Endothelial cell of umbilical vein (primary cell): ENCODE measurements at places on chromosomes 6 and 20. TPM values are rescaled to one million over a fixed set of nuclear protein-coding genes. Genes with fewer than 3 reads are reported as not detected.
A peak's percentile ranks its signal among the peaks of the same experiment; 100 is the strongest.

GRCh38 chr20:25084626-25085187 is 2.8 kb upstream of the VSX1 start:
- DNase-seq = no peak

- DNase-seq = peak; percentile 49
These were observed 290.2 kb downstream of the BTBD3 start for GRCh38 chr20:12207875-12208274.

DNA sequence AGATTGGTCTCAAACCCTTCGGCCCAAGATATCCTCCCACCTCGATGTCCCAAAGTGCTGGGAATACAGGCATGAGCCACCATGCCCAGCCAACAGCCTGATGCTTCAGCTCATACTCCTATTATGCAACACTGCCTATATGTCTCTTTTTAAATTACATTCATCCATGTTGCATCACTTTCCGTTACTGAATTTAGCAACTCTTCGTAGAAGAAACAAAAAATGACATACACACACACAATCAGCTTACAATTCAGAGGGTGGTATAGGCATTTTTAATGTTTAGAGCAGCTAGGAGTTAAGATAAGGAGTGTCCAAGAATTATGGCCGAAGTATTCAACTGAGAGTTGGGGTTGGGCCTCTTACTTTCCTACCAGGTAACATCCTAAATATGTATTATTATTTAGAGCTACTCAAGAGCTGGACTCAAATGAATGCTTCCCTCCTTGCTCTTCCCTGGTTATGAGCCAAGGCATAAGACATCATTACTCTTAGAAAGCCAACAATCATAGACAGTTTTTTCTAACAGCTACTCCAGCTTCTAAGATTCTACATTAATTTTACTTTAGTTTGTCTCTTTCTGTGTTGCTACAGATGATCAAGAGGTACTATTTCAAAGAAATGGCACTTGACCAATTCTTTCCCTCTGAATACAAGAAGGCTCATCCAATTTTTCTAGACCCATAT is 62.0 kb upstream of the BMP5 start:
- DNase-seq = no peak

LTB gene
- total RNA-seq = 1.2 and 1.3 TPM in 2 replicates

DNA sequence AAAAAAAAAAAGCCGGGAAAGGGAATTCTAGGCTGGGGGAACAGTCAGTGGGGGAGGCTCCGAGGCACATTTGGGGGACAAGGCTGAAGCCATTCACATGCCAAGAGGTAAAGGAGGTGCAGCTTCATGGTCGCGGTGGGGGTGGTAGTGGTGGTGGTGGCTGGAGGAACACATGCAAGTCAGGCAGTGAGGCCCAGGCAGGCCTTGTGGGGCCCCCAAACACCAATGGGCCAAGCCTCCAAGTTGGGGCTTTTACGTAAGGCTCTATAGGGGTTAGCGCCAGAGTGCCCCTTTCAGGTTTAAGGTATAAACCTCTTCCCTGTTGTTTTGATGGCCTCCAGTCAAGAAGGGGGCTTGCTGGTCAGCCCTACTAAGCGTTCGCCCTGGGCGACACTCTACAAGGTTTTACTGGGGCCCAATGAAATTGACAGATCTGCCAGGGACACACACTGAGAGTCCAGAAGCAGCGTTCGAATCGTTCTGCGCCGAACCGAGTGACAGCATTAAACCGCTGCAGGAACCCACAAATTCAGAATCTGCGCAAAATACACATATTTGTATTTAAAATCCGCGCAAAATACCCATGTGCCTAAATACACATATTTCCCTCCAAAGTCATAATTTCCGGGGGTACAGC is 818 bp upstream of the AP5S1 start:
- DNase-seq = no peak

OPN5 gene
- not detected in 2 replicates for total RNA-seq

DNA sequence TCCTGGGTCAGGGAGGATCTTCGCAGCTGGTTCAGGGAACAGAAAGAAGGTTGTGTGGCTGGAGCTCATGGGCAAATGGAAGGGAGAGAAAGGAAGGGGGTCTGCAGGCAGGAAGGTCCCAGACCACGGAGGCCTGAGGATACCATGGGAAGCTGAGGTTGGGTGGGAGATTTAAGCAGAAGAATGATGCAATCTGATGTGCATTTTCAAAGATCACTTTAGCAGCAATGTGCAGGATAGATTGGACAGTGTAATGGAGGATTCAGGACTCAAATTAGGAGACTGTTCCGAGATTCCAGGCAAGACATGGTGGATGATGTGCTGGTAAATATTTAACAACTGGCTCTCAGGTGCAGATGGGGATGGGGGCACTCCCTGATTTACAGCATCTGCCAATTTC is 5.8 kb upstream of the RRBP1 start:
- no peak for DNase-seq

- no peak for DNase-seq
These were observed 15.3 kb upstream of the SLC9A8 start for GRCh38 chr20:49797344-49797615.

BNIP5 gene
- total RNA-seq = not detected in 2 replicates

GRCh38 chr6:47811443-47811842 is 29.6 kb downstream of the OPN5 start:
- DNase-seq = no peak

DNA sequence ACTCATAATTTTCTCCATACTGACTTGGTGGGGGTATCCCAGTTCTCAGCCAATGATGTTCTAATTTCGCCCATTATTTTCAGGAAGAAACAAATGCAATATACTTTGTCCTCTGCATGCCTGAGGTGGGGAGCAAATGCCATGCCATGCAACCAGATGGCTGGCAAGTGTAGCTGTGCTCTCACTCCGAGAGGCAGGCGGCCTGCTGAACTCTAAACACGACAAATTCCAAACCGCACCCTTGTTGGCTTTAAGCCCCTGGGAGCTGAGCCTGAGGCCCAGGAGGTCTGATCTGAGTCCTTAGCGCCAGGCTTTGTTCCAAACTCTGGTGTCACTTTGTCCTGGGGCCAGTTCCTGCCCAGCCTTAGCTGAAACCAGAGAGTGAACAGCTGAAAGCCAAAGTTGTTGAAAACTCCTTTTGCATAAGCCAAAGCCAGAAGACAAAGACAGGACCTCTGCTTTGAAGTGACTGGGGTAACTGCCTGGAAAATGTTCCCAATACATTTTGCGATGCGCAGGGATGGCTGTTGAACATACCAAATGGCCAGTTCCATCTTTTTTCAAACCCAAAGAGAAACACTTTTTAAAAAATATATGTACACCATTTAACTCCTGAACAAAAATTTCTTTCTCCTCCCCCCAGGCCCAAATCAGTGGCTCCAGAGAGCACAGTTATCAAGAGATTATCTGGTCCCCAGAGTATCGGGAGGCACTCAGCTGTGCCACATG is 46.2 kb downstream of the TTI1 start:
- no peak for DNase-seq

EMILIN3 gene
- total RNA-seq = 0.09 TPM in 1 of 2 replicates, not detected in the other

DNA sequence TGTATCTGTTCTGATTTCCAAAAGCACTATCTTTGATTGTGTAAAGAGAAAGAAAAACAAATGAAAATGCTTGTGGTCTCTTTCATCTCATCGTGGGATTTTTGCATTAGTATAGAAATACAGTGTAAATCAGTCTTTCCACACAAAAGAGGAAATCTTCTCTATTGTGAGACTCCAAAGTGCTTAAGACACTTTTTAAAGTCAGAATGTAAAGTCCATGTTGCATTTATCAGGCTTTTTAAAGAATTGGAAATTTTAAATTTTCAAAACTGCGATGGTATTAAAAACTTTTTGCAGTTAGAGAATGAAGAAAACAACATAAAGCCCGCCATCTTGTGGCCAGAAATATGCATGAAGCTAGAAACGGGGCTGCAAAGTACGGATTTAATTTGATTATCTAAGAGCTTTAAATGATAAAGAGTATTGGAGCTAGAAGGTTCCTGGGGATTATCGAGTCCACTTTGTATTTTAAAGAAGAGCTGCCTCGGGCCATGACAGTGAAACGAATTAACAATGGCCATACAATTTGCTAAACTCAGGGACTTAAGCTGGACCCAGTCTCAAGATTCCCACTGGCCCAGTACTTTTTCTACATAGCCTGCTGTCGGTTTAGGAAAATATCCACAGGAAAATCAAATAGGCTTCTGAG is 339.6 kb downstream of the ARHGAP18 start:
- DNase-seq = peak; percentile 65

DNA sequence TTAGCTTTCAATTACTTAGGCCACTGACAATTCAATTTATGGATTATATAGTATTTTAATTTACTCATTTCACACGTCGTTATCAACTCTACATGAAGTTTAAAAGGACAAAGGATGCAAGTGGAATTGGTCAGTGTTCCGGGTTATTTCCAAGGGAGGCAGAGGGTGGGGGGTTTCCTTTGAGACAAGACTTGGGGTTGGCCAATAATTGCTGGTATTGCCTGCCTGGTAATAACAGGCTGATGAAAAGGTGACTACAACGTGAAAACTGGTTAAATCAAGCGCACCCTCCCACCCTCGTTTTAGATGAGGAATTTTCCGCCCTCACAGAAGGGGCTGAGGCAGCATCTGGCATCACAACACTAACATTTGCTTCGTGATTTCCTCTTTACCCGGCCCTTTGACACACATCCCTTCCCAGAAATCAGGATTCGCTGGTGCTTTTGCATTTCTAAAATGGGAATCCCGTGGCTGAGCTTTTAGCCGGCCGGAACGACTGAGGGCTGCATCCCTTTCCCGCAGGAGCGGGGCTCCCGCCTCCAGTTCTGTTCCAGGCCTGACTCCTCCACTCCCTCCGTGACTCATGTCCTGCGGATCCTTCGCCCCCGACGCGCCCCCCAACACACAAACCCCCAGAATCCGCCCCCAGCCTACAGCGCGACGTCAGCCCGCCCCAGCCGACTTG is 999 bp upstream of the PIM1 start:
- no peak for DNase-seq

DNA sequence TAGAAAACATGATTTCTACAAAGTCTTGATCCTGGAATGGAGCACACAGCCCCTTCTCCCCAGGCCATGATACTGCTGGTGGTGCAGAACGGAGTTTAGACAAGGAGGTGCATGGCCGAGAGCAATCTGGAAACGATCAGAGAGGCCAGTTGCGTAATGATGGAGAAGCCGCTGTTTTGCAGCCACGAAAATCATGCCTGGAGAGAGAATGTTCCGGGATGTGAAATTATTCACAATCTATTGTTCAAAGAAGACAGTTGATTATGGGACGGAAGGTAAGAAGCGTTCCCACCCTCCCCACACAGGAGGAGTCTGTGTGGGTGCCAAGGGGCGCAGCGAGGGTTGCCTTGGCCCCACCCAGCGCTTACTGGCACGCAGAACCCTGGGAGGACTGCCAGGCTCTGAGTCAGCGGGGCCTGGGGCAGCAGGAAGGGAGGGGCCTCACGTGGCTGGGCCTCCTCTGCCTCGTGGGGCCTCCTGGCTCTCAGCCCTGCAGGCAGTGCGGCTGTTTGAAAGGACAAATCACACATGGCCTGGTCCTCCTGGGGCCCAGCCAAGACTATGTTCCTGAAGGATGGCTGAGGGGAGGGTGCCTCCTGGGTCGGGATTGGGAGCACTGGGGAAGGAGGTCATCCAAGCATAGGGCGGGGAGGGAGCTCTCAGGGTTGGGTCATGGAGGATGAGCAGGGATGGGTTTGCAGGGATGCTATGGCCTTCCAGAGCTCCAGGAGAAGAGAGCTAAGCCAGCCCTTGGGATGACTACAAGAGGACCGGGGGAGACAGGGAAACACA is 8.7 kb upstream of the AP5S1 start:
- peak; percentile 97 for DNase-seq

DNA sequence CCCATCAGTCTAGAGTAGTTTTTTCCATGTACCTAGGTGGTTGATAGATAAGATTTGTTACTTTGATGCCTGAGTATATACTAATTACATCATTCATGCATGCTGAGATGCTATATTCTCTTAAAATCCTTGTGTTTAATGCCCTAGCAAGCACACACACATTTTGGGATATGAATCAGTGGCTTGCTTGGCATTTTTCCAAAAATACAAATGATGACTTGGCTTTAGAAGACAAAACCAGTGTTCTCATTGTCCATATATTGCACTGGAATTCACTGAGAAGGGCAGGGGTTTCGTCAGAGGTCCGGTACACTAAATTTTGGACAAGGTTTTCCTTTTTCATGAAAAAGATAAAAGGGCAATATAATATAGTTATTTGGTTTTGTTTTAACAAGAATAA is 24.9 kb downstream of the GTPBP2 start:
- peak; percentile 61 for DNase-seq

USP49 gene
- 4.1 and 4.5 TPM in 2 replicates for total RNA-seq

- DNase-seq = no peak
These were observed 298.7 kb downstream of the TSHZ2 start for GRCh38 chr20:53270792-53271375.

GRCh38 chr6:57261926-57262325 is 39.8 kb upstream of the RAB23 start:
- DNase-seq = no peak

DNA sequence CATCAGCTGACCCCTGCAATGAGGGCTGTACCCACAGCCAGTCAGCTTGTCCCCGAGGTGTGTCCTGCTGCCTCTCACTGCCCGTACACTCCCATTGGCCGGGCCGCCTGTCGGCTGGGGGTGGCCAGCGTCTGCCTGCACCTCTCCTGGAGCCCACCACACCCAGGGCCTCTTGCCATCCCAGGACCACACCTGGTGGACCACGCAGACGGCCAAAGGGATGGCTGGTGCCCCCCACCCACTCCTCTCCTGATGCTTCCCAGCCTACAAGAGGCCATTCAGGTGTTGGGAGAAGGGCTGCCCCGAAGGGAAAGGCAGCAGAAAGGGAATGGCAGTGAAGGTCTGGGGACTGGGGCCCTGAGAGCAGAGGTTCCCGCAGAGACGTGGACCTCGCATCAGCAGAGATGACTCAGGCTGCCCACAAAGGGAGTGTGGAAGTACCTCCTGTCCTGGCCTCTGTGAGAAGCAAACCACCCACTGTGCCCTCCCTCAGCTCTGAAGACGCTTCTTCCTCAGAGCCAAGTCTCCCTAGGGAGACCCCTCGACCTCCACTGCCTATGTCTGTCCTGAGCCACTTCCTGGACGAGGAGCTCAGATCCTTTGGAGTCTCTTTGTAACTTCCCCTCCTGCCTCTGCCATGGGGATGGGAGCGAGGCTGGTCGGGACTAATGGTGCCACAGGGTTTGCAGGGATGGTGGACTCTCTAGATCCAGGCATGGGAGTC is 60.9 kb downstream of the PYGB start:
- DNase-seq = no peak

DNA sequence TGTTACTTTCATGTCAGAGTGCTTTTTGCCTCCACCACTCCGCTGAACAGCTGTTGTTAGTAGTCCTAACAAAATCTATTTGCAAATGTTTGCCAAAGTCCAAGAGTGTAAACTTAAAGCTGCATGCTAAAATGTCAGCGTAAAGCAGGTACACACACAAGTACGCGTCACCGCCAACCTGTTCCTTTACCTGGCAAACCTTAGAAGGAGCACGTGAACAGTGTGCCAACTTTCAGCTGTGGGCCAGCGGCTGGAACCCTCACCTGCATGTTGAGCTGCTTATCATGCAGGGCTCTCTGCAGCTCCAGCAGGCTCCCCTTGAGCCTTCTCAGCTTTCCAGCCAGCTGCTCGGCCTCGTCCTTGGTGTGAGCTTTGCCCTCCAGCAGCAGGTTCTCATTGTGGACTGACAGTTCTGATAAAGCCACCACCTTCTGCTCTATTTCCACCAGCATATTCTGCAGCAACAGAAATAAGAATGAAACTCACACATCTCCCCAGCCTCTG is 359.3 kb downstream of the SYNE1 start:
- DNase-seq = no peak
